ENCODE measurements at places on chromosomes 6 and 20. TPM values are rescaled to one million over a fixed set of nuclear protein-coding genes. Genes with fewer than 3 reads are reported as not detected.

LPIN3 gene
- total RNA-seq = 13.7 TPM

TSPO2 gene
- total RNA-seq = not detected

ELOVL4 gene
- 0.44 TPM for total RNA-seq

AP5S1 gene
- 17.3 TPM for total RNA-seq

PLN gene
- total RNA-seq = 1,831 TPM

SLC22A1 gene
- not detected for total RNA-seq

BLCAP gene
- total RNA-seq = 78.7 TPM

WFDC2 gene
- not detected for total RNA-seq

MOXD1 gene
- 2.5 TPM for total RNA-seq

PRKN gene
- 19.3 TPM for total RNA-seq

DNA sequence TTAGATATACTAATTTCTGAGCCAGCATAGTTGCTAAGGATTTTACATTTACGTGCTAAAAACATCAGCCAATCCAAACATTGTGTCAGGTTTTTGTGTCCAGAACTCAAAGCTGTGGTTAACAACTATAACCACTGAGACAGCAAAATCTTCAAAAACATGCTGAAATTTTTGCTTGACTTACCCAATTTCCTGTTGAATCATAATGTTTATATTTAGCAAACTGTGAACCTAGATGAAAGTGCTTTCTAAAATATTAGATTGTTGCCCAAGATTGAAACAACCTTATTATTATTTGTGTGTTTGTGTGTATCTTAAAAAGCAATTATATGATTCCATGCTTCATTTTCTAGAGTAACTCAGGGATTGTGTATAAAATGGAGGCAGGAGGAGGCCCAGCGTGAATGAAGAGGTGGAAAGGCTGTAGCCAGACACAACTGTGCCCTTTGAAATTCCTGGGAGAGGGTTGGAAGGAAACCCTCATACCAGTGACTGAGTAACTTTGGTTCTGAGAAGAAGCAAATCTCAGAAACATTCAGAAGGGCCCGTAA is 48.0 kb downstream of the ARMC2 start:
- DNase-seq = no peak

GRCh38 chr6:41405941-41406727 is 70.7 kb downstream of the NCR2 start:
- DNase-seq = no peak

GRCh38 chr20:58822149-58822548 is 28.6 kb downstream of the GNAS-AS1 start:
- DNase-seq = no peak

- no peak for DNase-seq
Measured at GRCh38 chr20:36967636-36968035, 16.1 kb upstream of the SAMHD1 start.

DNA sequence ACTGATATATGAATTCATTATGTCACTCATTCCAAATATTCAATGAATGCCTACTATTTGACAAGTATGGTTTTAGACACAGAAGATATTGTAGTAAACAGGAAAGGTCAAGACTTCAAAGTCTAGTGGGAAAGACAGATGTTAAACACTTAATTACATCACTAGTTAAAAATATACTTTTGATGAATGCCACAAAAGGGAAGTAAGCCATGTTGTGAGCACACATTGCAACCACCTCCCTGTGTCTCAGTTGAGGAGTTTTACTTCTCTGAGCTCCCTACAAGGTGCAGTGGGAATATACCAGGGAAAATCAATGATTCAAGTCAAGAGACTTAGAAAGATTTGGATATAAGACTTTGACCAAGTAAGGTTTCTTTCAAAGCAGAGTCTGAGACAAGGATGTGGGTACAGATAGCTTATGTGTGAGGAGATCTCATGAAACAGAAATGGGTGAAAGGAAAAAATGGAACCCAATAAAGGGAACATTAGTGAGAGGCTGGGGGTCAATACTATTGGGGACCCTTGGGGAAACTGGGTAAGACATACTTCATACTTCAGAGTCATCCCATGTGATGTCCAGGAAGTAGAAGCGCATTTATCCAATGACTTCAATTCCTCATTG is 503.7 kb downstream of the KIF16B start:
- DNase-seq = no peak

GRCh38 chr6:39268171-39268570 is 38.9 kb upstream of the KCNK5 start:
- no peak for DNase-seq

GRCh38 chr6:43219119-43219518 is 10.2 kb downstream of the DNPH1 start:
- no peak for DNase-seq

DNA sequence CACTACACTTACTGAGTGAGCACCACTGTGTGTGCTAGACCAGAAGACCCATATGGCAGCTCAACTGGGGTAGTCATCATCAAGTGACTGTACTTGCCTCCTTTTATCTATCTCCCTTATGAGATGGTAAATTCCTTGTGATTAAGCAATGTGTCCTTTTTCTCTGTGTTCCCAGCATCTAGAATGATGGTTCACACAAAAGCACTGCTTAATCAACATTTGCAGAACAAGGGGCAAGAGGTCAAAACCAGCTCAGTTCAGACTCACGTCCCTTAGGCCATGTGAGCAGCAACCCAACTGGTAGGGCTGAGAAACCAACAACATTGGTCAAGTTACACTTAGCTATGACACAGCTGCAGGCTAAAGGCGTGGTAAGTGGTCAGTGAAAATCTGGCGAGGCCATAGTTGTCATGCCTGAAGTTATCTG is 10.0 kb downstream of the TRAM2 start:
- peak; percentile 80 for DNase-seq

GRCh38 chr6:113330636-113330946 is 526.6 kb upstream of the MARCKS start:
- no peak for DNase-seq

GRCh38 chr6:158039571-158040050 is 57.9 kb downstream of the SYNJ2 start:
- no peak for DNase-seq

DNA sequence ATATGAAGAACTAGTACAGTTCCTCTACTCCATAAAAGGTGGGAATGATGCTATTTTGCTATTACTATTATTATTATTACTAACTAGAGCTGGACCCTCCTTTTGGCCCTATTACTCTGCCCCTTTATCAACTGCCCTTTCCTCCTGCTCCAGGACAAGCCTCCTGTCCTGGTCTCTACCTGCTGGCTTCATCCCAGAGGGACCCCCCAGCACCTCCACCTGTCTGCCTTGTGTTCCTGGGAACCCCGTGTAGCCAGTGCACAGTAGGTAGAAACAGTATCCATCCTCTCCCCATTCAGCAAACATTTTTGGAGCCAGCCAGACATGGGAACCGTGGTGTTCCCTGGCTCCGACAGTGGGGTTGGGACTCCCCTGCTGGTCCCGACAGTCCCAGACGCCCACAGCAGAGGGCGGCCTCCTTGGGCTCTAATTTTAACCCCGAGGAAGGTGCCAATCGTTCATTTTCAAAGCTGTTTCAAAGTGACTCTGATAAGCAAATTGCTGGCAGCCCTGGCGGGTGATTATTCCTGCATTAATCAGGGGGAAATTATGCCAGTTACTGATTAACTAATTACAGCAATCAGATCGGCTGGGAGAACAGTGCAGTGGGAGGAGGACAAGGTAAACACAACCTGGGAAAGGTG is 44.2 kb upstream of the MDGA1 start:
- DNase-seq = no peak

GRCh38 chr6:12718015-12718414 is 1.4 kb downstream of the PHACTR1 start:
- no peak for DNase-seq

- DNase-seq = no peak
Measured at GRCh38 chr6:149716181-149716963, 1.5 kb downstream of the LATS1 start.

DNA sequence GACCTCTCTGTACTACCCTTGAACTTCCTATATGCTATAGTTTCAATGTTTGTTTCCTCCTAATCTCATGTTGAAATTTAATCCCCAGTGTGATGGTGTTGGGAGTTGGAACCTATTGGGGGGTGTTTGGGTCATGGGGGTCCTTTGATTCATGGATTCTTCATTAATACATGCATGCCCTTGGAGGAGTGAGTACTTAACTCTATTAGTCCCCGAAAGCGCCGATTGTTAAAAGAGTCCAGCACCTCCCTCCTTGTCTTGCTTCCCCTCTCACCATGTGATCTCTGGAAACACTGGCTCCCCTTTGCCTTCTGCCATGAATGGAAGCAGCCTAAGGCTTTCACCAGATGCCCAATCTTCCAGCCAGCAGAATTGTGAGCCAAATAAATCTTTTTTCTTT is 31.7 kb downstream of the NCR2 start:
- no peak for DNase-seq

DNA sequence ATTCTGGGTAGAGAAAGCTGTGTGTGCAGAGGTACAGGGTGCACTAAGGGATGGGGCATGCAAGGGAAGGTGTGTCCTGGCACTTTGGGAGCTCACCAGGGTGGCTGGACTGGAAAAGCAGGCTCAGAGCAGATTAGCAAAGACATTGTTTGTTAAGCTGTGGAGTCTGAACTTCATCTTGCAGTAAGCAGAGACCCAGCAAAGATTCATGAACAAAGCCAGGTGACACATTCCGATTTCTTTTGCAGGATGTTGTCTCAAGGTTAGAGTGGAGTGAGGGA is 28.8 kb downstream of the DUSP22 start:
- no peak for DNase-seq

- no peak for DNase-seq
Measured at GRCh38 chr6:44062105-44062770, 65.0 kb downstream of the MRPL14 start.

DNA sequence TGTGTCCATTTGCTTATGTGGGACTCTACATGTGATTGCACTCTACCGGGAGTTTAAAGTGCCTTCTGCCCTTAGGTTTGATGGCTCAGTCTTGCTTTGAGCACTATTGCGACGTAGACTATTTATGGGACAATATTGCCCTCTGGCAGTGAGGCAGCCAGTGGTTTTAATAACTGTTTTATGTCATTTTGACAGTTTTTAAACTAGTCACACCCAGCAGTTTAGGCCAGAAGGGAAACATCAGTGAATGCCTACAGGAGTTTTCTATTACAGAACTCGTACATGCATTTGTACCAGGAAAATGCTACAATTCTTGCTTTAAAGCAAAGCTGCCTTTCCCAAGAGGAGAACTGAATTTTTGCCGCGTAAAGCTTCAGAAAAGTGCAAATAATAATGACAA is 813.7 kb downstream of the KIF16B start:
- DNase-seq = no peak

- DNase-seq = peak; percentile 96
Measured at GRCh38 chr20:53939572-53940359, 130.6 kb downstream of the BCAS1 start.

DNA sequence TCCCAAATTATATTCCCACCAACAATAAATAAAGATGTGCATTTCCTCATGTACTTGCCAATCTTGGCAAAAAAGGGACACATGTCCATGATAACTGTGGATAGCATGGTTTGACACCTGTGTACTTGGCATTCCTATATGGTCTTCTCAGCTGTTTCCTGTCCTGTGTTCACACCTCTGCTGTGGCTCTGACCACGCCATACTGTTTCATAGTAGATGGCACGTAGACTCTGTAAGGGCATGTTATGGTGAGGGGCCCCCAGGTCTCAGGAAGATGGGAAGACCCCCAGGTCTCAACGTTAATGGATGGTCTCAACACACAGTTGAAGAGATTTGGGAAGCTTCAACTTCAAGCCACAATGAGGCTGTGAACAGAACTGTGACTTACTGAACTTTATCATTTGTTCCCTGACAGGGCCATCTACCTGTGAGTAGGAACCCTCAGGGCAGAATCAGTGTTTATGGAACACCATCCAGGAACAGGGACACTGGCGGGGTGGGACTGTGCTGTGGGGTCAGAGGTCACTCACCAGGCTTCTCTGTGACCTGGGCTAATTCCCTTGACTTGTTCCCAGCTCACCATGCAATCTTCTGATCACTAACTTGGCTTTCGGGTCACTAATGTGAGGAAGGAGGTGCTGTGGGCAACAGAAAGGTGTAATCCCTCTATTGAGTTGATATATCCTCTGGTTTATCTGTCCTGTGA is 11.8 kb downstream of the ZBTB24 start:
- no peak for DNase-seq
